NCI-H69 (cell line): ENCODE measurements at places on chromosomes 11 and 22.
A peak's percentile ranks its signal among the peaks of the same experiment; 100 is the strongest.

DNA sequence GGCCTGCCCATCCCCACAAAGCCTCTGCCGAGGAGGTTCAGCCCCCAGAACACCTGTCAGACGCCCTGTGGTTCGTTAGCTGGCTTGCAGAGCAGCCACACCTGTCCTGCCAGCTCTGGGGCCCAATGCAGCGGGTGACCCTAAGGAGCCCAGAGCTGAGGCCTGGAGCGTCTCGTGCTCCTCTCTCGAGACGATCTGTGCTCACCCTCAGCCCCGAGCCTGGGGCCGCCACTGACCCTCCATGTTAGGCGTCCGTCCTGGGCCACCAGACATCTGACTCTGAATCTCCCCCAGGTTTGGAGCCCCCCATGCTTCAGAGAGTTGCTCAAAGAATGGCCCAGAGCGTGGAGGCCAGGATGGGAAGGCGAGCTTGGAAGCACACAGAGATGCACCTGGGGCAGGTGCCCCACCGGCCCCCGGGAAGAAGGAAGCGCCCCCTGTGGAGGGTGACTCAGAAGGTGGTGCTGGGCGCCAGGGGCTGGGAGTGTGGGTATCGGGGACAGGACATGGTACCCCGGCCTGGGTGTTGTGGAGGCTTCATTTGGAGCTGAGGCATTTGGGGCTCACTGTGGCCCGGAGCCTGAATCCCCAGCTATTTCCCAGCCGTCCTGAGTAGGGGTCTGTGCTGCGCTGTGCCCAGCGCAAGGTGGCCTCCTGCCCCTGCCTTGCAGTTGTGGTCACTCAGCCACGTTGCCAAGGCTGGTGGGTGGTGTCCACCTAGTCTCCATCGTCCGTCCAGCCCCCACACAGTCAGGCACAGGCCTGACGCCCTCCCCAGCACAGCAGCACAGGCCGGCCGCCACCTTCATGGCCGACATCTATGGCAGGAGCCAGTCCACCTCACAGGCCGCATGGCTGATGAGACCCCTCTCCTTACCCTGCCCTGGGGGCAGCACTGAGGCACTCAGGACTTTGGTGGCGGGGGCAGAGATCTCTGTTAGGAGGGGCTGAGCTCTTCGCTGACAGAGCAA, 36.2 kb downstream of the SBF1 start:
- DNase-seq, result no peak

GRCh38 chr11:112292785-112293407, 32.2 kb upstream of the PLET1 start:
- peak; percentile 65 for DNase-seq

DNA sequence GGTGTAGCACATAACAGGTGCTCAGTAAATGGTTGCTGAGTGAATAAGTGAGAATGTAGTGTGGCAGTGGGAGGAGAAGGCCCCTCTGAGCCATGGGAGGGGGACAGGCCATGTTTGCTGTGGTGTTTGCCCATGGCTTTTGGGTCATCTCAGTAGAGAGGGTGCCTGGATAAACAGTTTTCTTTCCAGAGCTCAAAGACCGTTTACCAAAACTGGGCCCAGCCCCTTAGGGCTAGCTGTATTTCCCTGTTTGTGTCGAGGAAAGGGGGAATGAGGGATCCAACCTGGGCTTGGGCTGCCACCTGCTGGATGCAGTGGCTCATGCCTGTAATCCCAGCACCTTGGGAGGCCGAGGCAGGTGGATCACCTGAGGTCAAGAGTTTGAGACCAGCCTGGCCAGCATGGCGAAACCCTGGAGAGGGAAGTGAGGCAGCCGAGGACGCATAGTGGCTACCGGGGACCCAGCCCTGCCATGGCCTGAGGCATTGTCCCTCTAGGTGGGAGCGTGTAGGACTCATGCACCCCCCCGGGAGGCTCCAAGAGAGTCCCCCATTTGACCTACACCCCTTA, 8.7 kb upstream of the LTO1 start:
- peak; percentile 51 for DNase-seq

- DNase-seq, result peak; percentile 31
Measured at GRCh38 chr11:74282914-74283371, 28.5 kb downstream of the P4HA3 start.

- no peak for DNase-seq
Measured at GRCh38 chr11:72102631-72102945, 509 bp downstream of the LAMTOR1 start.

DNA sequence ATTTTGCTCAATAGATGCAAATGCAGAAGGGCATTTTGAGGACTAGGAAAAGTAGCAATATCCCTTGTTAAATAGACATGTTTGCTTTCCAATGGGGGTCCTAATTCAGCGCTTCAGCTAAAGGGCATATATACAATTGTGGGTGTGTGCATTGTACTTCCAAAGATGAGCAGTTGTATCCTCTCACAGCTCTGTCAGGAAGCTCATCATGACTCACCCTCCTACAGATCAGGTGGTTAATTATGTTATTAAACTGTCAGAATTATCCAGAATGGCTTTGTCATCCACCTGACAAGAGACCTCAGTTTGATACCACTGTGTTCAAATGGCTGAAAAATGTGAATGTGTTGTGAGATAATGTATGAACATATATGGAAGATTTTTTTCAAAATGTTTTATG, 252.2 kb upstream of the MTNR1B start:
- DNase-seq, result peak; percentile 87

DNA sequence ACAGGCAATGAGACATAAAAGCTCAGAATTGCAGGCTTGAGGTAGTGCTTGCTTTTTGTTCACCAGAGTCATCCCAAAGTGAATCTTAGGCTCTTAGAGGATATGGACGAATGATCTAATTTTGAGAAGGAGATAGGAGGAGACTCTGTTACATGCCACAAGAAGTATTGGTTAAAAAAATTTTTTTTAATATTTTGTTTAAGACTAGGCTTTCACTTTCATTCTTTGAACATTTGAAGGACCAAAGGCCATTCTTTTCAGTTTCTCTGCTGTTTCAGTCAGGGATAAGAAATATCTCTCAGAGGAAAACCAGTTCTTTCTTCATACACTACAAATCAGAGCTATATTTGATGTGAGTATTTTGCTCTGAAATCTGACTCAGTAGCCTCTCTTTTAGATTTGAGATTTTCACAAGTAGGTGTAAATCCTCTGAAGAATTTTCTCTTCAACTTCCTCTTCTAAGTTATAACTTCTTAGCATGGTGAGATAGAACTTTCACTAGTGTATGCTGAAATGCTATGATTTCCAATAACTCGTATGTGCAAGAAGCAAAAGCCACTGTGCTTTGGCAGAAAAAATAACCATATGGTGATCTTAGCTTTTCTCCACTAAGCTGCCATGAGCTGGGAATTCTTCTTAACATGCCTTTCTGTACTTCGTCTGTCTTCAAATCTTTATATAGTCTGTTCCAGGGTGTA, 24.1 kb upstream of the FAM181B start:
- DNase-seq, result no peak

DNA sequence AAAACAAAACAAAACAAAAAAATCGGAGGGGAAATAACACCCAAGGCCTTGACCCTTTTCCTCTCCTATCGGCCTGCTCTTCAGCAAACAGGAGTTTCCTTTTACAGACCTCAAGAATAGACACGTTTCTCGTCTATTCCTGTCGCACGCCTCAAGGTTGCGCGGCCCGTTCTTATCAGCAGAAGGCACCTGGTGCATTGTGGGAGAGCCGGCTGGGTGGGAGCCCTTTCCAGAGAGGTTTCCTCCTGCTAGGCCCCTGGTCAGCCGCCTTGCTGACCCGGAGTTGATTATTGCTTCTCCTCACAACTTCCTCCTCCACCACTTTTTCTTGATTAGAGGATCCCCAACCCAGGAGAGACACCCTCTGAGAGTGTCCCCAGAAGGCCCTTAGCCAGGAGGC, 497.3 kb downstream of the MIAT start:
- no peak for DNase-seq

DNA sequence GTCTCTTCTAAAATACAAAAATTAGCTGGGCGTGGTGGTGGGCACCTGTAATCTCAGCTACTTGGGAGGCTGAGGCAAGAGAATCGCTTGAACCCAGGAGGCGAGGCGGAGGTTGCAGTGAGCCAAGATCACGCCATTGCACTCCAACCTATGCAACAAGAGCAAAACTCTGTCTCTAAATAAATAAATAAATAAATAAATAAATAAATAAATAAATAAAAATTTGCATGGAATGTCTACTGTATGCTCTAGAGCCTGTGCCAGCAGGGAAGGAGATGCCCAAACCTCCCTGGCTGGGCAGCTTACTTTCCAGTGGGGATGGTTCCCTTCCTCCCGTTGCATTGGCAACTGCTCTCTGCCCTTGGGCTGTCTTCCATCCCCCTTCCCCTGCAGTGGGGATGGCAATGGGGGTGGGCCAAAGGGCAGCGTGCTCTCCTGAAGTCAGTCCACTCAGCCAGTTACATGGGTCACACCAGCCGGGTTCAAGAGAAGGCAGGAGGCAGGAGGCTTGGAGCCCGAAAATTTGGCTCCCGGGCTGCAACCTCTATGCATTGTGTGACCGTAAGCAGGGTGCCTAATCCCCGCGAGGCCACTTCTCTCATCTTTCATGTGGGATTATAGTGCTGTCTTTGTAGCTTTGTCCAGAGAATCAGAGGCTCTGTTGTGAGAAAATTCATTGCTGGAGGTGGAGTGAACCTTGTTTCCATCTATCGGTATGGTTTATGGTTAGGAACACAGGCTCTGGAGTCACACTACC, 1.4 kb upstream of the LRRC10B start:
- peak; percentile 53 for DNase-seq

DNA sequence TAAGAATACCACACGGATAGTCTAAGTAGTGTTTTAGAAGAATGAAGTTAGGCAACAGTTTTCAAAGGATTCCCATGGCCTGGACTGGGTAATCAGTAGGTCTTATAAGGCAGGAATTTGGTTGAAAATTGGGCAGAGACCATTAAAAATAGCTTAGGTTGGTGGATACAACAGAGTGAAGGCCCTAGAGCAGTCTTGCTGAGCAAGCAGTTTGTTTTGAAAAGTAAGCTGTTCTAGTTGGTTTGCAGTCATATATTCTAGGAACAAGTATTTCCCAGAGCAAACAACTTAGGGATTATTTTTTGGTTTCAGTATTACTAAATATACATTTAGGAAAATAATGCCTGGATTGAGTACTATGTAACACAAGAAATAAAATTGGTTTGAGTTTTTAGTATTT, 64.8 kb downstream of the MUC15 start:
- no peak for DNase-seq

DNA sequence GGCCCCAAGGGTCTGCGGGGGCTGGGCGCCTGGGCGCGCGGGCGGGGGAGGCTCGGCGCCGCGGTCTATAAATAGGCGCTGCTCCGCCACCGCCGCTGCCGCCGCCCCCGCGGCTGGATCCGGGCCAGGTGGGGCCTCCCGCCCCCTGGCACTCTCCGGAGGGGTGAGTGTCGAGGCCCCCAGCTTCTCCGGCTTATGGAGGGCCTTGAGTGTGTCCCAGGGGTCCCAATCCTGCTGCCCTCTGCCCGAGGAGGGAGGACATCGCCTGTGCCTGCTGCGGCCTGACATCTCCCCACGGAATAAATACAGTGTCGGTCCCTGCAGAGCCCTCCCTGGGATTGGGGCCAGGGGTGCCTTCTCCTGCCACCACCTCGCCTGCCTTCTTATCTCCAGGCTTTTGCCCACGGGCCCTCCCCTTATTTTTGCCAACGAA, 4.3 kb upstream of the GP1BB start:
- no peak for DNase-seq

GRCh38 chr22:24463071-24463760, 31.9 kb upstream of the UPB1 start:
- DNase-seq, result no peak

DNA sequence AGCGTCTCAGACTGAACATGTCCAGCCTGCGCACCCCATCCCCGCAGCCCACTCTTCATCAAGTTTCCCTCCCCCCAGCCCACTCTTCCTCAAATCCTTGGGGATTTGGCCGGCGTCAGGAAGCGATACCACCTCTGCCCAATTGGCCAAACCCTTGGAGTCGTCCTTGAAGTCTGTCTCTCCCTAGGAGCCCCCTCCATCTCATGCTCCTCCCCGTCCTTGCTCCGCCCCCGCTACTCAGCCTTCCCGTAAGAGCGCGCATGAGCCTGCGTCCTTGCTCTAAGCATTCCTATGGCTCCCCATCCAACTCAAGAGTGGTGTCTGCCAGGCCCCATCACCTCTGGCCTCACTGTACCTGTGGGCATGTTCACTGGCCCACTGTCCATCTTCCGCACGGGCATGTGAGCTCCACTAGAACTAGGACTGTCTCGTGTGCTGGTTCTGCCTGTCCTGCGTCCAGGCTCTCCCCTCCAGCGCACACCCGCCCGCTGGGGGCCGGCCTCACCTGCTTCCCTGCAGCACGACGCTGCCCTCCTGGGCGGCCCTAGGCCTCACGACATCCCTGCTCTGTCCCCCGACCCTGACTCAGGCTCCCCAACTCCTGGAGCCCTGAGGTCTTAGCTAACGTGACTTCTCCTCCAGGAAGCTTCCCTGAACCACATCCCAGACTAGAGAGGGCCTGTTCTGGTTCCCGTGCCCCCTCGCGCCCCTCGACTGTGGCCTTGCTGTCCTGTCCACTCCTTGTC, 30.5 kb upstream of the TTLL12 start:
- no peak for DNase-seq

GRCh38 chr11:112835591-112836255, 125.5 kb upstream of the NCAM1 start:
- peak; percentile 65 for DNase-seq

- no peak for DNase-seq
Measured at GRCh38 chr11:129804012-129804411, 11.6 kb upstream of the TMEM45B start.

DNA sequence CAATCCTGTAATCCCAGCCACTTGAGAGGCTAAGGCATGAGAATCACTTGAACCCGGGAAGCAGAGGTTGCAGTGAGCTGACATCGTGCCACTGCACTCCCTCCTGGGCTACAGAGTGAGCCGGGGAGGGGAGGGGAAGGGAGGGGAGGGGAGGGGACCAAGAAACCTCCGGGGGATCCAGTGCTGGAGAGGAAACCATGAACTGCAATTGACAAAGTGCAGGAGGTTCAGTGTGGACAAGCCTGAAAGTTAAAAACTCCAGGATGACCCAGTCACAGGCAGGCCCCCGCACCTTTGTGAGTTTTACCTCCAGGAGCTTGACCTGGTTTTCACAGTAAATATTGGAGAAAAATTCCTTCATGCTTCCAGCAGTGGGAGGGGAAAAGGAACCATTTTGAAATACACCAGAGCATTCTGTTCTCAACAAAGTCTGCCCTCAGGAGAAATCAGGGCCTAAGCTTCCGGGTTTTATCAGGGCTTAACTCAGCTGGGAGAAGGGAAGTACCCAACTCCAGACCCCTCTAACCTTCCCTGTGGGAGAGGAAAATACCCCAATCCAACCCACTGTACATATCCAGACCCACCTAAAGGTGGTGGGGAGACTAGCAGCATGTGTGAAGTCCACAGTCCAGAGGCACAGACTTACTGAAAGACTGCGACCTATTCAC, 15.5 kb upstream of the ZFTA start:
- peak; percentile 13 for DNase-seq

- DNase-seq, result no peak
Measured at GRCh38 chr11:119416606-119417580, 6.1 kb downstream of the THY1 start.

- DNase-seq, result peak; percentile 53
Measured at GRCh38 chr22:43226377-43227238, 39.7 kb upstream of the TTLL12 start.

DNA sequence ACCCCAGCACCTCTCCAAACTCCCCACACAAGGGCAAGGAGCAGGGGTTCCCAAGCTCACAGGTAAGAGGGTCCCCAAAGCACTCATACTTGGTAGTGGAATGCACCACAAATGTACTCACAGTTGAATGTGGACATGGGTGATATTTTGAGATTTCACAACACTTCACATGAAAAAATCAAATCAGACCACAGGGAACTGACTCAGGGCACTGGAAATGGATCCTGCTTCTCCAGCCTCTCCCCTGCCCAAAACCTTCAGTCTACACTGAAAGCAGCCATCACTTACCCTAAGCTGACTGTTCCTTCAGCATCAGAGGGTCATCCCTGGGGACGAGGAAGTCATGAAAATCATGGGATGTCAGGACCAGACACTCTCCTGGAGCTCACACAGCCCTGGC, 40.2 kb downstream of the SCGB1A1 start:
- no peak for DNase-seq
